Dermis microvascular lymphatic vessel endothelial cell (primary cell): ENCODE measurements at places on chromosomes 2 and 18. TPM values are rescaled to one million over a fixed set of nuclear protein-coding genes. Genes with fewer than 3 reads are reported as not detected.

DNA sequence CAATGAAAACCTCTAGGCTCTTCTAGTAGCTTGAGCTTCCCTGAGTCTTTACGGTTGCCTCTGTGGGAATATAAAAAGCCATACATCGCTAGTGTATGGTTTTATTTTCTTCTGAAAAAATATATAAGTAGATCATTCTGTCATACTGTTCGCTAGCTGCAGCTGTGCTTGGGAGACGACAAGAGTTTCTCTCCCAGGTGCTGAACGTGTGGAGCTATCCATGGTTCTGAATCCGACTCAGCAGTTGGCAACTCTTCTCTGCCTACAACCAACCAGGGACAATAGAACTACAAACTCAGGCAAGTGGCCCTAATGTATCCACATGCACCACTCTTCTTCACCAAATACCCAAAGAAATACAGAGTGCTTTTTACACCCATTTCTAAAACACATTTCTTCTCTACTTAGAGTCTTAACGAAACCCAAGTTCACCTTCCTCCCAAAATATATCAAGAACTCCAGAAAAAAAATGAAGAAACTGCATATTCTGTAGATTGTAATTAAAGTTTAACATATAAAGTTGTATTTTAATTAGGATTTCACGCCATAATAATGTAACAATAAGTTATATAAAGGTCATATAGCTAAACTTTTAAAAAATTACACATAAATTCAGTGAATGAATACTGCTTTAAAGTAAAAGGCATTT, 2.2 kb upstream of the KCNH7 start:
- DNase-seq = peak; percentile 68

GRCh38 chr18:37222354-37222998, 343.1 kb downstream of the CELF4 start:
- no peak for DNase-seq

DNA sequence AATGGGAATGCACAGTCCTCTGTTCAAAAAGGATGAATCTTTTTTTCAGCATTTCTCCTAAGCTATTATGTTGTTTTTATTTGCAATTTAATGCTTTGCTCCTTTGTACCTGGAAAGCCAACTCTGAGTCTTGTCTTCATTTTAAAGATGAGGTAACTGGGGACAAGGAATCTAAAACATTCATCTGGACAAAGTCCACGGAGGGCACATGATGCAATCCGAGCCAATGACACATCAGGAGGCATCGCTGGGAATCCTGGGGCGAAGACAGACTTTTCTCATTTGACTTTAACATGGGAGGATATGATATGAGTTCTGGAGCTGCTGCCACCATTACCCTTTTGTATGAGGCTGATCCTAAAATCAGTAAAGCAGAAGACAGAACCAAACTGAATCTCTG, 116.5 kb upstream of the REG3G start:
- no peak for DNase-seq

- DNase-seq = no peak
These were observed 300.3 kb upstream of the MGAT5 start for GRCh38 chr2:133953524-133953923.

DNA sequence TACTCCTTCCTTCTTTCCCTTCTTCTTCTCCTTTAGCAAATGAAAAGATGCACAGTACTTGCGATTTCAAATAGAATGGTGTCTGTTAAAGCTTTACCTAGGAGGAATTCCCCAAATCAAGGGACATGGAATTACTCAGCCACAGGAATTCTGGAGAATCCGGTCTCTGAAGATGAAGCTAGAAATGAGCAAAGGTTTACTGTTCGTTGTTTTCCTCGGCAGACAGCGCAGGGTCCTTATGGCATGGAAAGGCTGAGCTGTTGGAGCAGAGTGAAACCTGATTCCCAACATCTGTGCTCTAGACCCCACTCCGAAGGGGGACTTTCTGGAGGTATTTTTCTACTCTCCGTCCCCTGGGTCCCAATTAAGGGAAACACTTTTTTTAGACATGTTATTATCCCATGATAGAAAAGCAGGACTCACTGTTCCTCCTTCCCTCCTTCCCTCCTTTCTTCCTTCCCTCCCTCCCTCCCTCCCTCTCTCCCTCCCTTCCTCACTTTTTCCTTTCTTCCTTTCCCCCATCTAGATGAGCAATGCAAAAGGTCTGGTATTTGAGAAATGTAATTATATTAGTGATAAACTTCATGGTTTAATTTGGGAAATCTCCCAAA, 47.1 kb downstream of the CDCA7 start:
- no peak for DNase-seq

GRCh38 chr18:78772360-78773302, 207.0 kb upstream of the SALL3 start:
- DNase-seq = no peak

DNA sequence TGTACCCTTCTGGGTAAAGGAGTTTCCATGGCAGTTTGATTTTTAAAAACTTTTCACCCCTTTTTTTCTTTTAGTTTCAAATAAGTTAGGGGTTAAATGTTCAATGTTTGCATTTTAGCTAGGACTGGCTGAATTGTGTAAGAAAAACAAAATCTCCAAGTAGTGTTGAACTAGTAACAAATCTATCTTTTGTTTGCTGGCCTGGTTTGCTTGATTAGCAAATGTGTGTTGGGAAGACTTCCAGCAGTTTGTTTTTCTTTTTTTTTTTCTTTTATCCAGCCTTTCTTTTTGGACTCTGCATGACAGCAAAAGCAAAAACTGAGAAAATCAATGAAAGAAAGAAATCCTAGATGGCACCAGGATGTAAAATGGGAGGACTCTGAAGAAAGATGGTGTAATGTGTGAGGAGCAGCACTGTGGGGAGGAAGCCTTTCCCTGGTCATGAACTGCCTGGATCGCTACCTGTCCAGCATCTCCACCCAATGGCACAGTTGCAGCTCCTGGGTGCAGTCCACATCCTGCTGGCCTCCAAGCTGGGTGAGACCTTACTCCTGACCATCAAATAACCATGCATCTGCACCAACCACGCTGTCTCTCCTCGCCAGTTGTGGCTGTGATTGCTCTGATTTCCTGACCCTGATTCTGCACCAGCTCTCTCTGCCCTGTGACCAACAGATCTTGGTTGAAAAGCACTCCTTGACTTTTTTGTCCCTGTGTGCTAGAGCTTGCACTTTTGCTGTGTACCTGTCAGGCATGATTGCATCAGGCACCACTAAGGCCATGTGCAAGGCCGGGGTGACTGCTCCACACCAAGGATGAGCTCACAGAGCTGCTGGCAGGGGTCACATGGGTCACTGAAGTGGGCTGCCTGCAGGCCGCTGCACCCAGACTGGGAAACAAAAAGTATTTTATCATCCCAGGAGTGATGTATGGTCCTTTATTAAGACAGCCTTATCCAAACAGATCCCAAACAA, 71.2 kb upstream of the ZNF236 start:
- DNase-seq = no peak

Gene MC4R
- total RNA-seq = not detected in 2 replicates

Gene IGFBP5
- total RNA-seq = 0.25 and 0.64 TPM in 2 replicates

Gene C2orf80
- total RNA-seq = not detected in 2 replicates

Gene SH3RF3
- total RNA-seq = 4.5 and 8.9 TPM in 2 replicates
